Activated CD4-positive, alpha-beta T cell treated with anti-CD3 and anti-CD28 coated beads for 48 hours (primary cell): ENCODE measurements at places on chromosomes 4 and X.

DNA sequence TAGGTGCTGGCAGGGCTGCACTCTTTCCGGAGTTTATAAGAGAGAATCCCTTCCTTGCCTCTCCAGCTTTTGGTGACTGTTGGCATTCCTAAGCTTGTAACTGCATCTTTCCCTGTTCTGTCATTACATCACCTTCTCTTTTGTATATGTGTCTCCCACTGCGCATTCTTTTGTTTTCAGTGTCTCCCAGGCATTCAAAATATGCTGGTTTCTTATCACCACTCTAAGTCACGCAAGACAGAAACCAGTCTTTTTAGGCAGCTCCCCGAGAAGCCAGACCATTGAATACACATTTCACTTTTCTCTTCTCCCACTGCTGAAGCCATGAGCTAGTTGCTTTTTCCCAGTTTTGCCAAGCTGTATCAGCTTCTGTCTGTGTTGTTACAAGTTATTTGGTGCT, 71.0 kb downstream of the LAS1L start:
- DNase-seq = no peak

DNA sequence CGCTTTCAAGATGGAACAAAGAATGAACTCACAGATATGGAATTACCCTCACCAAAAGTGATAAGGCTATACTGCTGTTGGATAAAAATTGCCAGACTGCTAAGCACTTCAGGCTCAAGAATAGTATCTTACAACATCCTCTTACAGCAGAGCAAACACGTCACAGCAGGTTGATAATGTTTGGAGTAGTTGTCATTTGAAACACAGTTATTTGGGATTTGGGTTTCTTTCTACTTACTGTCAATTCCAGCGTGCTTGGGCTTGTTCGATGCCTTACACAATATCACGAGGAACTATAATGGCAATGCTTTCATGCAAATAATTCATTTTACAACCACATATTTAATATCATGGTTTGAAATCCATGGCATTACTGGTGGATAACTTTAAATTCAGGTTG, 1223.7 kb upstream of the AGA start:
- DNase-seq = no peak

- DNase-seq = no peak
Observed at GRCh38 chrX:666762-667720, 36.5 kb downstream of the SHOX start.

DNA sequence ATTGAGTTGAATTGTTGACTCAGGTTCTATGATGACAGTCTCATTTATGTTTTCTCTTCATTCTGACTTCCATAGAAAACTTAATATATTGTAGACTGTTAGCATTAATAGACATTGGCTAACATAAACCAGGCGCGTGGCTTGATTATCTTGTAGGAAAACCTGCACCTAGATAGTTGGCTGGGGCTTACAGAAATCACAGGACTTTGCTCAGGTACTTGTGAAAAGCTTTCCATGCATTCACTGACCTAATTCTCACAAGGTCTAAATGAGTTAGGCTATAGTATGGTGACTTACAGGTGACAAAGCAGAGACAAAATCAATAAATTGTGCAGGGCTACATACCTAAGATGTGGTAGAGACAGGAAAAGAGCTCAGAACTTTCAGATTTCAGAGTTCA, 212.8 kb downstream of the GPAT3 start:
- no peak for DNase-seq

- DNase-seq = no peak
Observed at GRCh38 chr4:151962138-151962823, 201.5 kb upstream of the GATB start.
